Nucleus accumbens (tissue), 56 donors: ENCODE measurements at places on chromosomes 11 and 22.

- DNase-seq: no peak
These were observed 32.1 kb upstream of the PRODH start for GRCh38 chr22:18968011-18968749.

DNA sequence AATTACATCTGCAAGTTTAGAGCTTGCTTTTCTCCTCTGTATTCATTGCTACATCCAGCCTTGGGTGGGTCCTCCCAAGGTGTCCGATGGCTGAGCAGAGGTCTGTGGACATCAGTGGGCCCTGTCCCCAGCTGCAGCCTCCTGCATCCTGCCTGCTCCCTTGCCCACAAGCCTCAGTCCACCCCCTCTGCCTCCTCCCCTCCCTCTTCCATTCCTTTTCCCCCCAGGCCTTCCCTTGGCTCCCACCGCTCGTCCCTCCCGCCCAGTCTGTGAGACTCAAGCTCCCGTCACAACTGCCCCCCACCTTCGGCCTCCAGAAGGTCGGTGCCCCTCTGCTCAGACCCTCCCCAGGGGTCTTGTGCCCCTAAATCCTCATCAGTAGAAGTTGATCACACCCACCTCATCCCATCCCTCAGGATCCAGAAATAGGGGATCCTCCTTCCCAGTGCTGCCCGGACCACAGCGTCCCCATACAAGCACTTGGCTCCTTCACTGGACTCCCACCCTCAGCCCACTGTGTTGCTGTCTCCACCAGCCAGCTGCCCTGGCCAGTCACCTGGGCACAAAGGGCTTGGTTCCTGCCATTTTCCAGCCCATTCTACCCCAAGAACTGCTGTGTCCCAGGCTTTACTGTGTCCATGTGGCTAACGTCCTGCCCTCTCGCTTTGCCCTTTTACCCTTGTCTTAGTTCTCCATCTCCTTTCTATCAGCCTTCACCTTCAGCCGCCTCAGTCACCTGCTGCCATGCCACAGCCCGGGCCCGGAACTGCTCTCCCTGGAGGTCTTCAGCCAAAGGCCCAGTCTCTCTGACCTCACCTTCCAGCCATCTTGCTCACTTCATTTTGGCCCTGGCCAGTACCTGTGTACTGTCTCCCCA is 2.2 kb upstream of the OMP start:
- no peak for DNase-seq

DNA sequence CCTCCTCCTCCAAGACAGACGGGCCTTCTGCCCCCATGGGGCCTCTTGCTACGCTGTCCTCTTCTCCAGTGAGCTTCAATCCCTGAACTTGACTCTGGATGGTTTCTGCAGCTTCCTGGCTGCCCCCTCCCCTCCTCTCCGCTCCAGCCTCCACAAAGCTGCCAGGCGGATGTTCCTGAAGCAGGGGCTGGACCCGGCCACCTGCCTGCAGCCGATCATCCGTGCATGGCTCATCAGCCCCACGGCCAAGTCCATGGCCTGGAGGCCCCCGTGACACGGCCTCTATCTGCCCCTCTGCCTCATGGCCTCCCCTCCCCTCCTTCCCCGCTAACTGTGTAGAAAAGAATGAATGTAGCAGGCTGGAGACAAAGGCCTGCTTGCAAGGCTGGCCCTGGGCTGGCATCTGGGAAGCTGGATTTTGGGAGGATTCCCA is 6.8 kb upstream of the SUN2 start:
- DNase-seq: peak; percentile 33

GRCh38 chr11:17516551-17517150 is 27.6 kb downstream of the USH1C start:
- DNase-seq: peak; percentile 39

- DNase-seq: peak; percentile 15
These were observed 188.2 kb upstream of the TBCEL start for GRCh38 chr11:120835601-120836228.

- no peak for DNase-seq
These were observed 15.2 kb upstream of the GAS2L1 start for GRCh38 chr22:29291215-29291614.

DNA sequence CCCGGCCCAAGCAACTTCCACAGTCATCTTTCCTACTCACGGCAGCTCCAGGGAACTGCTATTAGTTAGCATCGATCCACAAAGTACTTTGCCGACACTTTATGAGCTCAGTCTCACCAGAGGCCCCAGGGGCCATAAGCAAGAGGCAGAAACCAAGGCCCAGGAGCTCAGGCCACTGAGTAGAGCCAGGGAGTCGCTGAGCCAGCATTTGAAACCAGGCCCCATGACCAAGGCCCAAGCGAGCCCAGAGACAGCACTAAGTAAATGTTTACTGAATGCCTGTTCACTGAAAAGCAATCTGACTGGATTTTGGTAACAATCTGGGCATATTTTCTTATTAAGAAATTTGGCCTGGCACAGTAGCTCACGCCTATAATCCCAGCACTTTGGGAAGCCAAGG is 43.3 kb downstream of the ARRB1 start:
- DNase-seq: no peak

- no peak for DNase-seq
These were observed 11.1 kb downstream of the GTPBP1 start for GRCh38 chr22:38716826-38717225.

DNA sequence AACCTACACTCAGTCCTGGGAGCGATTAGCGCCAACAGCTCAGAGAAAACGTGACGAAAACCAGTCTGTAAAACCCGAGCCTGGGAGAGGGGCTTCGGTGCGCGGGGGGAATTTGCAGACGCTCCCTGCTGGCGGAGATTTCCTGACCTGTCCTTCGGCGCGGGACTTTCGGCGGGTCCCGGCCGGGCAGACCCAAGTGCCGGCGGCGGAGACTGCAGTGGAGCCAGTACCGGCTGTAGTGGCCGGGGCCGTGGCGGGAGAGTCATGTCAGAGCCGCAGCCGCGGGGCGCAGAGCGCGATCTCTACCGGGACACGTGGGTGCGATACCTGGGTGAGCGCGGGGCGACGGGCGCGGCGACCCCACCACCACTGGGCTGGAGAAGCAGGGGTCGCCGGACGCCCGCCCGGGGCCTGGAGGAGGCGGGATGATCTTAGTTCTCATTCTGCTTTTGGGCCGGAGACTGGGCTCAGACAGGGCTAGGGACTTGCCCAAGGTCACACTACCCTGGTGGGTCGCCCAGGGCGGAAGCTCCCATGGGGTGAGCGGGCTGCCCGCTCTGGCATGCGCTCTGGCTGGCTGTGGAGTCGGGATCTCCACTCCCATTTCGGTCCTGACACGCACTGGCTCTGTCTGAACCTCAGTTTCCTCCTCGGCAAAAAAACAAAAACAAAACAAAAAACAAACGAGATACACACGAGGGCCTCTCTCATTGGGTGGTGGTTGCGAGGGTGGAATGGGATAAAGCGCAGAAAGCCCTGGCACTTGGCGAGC is at the start of gene MTFP1:
TSS of gene MTFP1 (plus strand) at position 153 of the 772 bp plus-strand sequence. CDS start at position 265, 112 bp downstream.
- DNase-seq: no peak

- DNase-seq: no peak
These were observed 123.4 kb downstream of the DSCAML1 start for GRCh38 chr11:117673602-117674001.

DNA sequence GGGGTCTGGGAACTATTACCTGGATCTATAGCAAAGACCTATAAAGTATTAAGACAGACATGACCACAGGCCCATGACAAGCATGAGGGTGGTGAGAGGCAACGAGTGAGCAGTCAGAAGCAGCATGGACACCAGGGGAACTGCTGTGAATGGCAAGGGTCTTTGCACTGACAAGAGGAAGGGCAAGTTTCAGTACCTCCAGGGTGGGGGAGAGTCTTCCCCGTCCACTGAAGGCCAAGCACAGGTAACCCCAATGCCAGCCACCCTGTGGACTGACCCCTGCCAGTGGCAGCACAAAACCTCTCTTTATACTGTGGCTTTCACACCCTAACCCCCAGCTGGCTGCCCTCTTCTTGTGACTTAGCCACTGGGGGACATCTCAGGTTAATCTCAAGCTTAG is 55.5 kb downstream of the CHST1 start:
- no peak for DNase-seq

GRCh38 chr11:64266339-64266738 is 15.0 kb downstream of the PLCB3 start:
- no peak for DNase-seq

DNA sequence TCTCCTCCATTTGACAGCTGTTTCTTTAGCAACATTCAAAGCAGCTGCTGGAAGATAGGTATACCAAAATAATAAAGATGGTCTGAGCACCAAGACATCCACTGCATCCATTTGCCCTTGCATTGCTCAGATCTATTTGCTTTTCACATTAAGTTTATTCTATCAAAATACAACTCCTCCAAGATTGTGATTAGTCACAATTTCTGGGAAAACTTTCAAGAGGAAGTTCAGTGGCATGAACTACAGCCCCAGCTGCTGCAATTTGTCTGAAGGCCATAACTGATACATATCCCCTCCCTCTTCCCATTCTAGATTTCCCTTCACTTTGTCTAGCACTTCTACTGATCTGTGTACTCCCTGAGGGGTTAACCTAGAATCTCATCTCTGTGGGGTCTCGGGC is 117.5 kb upstream of the CEP126 start:
- no peak for DNase-seq

GRCh38 chr11:45798793-45799441 is 6.0 kb upstream of the SLC35C1 start:
- no peak for DNase-seq

DNA sequence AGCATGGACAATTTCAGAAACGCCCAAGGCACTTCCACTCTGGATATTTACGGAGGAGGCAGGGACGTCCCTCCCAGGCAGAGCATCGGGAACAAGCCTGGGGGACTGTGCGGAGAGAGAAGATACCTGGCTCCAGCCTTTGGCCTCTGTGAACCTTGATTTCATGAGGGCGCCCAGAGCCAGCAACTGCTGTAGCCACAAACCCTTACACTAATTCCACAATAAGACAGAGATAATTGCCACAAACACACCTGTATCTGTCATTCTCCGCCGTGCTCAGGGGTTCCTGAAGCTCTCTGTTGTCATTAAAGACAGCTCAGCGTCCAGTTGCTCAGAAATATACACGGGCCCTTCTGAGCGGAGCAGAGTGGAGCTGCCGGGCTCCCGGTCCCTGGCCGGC is 1292.1 kb downstream of the TBC1D22A start:
- DNase-seq: no peak

GRCh38 chr22:25546751-25547150 is 17.7 kb upstream of the GRK3 start:
- DNase-seq: no peak

DNA sequence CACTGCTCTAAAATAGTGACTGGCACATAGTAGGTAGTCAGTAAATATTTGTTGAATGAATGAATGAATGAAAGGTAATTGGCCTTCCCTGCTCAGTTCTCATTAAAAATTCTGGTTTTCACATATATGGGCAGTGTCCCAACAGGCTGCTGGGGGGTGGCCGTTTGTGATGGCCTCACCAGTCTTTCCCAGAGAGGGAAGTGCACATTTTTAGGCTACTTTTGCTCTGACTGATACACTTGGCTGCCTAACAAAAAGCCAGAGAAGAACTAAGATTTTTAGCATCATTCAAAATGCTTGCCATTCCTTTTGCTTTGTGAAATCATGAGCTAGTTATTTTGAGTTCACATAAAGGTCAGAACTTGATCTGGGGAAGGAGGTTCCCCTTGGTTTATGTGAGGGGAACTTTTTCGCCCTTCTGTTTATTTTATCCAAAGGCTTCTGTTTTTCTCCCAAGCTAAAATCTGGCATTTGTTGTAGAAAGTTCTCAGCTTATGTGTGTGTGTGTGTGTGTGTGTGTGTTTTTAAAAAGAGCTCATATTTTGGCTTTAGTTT is 83.1 kb downstream of the PTPRJ start:
- no peak for DNase-seq

- no peak for DNase-seq
These were observed 70.4 kb downstream of the RCN1 start for GRCh38 chr11:32161293-32161692.

DNA sequence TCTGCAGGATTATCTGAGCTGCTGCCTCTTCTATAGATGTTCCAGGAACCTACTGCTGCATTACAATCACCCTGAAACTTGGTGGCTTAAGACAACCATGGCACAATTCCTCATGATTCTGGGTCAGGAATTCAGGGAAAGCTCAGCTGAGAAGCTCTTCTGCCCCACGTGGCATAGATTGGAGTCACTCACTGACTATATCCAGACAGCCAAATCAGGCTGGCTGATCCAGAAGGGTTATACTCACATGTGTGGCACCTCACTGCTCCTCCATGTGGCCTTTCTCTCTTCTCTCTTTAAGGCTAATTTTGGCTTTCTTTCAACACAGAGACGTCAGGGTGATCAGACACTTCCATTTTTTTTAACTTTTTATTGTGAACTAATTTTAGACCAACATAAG is 125.5 kb downstream of the BBOX1 start:
- DNase-seq: no peak

DNA sequence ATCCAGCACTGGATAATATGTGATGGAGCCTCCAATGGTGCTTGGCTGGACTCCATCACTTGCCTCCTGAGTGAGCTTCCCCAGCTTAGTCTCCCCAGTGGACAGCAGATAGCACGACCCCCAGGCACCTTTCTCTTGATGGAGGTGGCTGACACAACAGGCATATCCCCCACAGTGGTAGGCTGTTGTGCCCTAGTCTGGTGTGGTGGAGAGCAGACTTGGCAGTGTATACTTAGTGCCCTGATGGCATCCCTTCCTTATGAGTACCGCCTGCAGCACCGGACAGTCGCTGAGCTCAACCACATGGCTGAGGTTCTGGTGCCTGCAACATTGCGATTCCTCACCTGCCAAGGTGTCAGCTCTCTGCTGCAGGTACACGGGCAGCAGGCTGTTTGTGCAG is 50.1 kb downstream of the DNHD1 start:
- no peak for DNase-seq

GRCh38 chr11:121153472-121153871 is 52.4 kb downstream of the TECTA start:
- DNase-seq: no peak

DNA sequence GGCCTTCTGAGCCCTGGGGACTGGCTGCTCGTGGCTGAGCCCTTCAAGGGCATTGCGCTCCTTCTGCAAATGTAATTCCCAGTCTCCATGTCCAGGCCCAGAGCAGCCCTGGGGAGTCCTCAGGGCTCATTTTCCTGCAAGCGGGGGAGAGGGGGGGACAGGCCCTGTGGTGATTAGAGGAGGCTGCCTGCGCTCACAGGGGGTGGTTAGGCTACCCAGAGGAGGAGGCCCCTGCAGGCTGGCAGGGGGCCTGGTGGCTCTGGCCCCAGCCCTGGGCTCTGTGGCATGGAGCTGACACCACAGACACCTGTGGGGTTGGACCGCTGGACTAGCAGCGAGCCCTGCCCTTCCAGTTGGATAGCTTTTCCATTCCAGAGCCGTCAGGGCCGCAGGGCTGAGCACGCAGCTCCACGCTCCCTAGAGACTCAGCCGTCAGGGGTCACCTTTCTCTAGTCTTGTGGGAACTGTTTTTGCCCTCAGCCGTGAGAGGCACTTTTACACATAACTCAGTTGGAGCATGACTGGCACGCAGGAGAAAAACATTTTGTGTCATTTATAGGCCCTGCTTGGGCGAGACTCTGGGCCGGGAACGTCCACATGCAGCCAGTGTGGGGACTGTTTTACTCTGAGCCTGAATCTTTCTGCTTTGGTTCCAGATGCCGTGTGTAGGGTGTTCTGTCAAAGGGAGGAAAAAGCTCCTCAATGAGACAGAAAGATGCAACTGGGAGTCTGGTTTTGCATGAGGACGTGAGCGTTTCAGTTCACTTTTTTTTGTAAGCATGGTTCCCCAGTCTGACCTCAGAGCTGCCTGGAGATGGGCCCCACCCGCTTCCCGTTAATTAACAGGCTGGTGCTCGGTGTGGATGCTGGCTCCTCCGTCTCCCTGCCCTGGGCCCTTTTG is 58.1 kb downstream of the LRP5 start:
- no peak for DNase-seq
